ENCODE measurements at places on chromosomes 3 and 15.

- no peak for DNase-seq
Measured at GRCh38 chr15:66193066-66193465, 60.5 kb downstream of the MEGF11 start.

GRCh38 chr3:37054370-37054769, 61.1 kb downstream of the MLH1 start:
- DNase-seq = no peak

GRCh38 chr3:125959317-125960065, 9.5 kb upstream of the ROPN1B start:
- no peak for DNase-seq

GRCh38 chr3:142647856-142648255, 51.7 kb downstream of the PLS1 start:
- DNase-seq = no peak

DNA sequence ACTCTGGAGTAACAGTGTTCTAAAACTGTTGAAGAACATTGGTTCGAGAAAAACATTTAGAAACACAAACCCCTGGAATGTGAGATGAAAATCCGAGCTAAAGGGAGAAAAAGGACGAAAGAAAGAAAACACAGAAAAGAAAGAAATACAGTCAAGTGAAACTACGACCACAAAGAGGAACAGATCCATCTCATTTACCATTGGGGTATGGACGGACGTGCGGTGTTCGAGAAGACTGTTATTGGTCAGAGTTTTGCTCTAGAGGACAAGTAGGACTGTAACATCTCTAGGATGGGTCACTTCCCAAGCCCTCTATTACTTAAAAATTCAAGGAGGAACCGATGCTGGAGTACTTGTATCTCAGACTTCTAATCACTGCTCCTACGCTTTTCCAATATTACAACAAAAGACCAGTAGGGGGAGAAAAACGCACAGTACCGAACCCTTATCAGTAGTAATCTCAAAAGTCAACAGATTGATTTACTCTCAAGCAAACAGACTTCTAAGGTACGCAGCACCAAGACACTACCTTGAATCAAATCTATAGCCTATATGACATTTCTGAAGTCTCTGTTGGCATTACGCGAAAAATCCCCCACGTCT, 1.1 kb upstream of the PIK3CA start:
- DNase-seq = no peak

GRCh38 chr3:187702507-187703033, at the start of gene RTP2:
TSS of gene RTP2 (minus strand) at chr3:187702557. CDS start at chr3:187702128, 429 bp downstream.
- no peak for DNase-seq

GRCh38 chr3:118544458-118544857, 490.2 kb downstream of the IGSF11 start:
- no peak for DNase-seq

DNA sequence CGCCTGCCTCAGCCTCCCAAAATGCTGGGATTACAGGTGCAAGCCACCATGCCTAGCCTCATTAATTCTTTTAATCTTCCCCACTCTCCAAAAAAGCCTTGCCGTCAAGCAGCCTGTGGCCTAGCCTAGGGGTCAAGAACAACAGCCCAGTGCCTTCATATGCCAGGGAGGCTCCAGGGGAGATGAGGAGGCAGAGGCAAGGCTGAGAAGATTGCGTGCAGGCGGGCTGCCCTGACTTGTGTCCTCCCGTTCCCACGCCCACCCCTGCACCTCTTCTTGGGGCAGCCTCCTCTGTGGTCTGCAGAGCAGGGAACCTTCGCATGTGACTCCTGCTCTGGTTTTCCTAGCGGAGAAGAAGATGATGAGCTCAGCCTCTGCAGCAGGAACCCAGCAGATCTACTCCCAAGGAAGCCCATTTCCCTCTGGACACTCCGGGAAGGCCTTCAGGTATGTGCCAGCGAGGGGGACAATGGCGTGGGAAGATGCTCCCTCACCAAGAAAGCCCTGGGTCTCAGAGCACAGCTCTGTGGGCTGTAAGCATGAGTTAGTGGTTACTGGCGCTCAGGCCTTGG, 118.5 kb upstream of the ABHD17C start:
- no peak for DNase-seq

DNA sequence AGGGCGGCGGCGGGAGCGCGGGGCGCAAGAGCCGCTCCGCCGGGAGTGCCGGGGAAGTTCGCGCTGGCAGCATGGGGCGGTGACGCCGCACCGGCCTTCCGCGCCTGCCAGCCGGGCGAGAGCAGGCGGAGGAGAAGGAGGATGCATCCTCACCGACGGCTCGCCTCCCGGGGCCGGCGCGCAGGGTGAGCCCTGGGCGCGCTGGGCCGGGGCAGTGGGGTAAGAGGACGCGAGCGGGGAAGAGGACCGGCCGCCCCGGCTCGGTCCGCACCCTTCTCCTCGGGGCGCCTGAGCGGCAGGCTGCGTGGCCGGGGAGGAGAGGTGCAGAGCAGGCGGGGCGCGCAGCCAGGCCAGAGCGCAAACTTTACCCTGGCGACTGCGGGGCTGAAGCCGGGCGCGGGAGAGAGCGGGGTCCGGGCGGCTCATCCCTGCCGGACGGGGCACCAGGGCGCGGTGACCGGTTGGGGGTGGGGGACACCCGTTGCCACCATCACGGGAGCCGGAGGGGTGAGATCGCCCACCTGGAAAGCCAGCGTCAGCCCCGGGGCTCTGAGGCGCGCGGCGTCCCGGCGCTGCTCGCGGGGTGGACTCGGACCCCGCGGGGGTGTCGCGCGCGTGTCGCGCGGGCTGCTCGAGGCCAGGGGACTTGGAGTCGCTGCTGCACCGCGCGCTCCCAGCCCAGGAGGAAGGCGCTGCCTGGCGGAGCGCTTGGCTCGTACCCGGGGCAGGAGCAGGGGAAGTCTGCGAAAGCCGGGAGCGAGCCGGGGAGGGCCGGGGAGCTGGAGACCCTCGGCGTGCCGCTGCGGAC, 542 bp downstream of the GABRA5 start:
- no peak for DNase-seq

GRCh38 chr3:69304396-69304795, 81.5 kb downstream of the FRMD4B start:
- no peak for DNase-seq

GRCh38 chr3:136255672-136256406, 5.7 kb downstream of the PCCB start:
- DNase-seq = no peak

DNA sequence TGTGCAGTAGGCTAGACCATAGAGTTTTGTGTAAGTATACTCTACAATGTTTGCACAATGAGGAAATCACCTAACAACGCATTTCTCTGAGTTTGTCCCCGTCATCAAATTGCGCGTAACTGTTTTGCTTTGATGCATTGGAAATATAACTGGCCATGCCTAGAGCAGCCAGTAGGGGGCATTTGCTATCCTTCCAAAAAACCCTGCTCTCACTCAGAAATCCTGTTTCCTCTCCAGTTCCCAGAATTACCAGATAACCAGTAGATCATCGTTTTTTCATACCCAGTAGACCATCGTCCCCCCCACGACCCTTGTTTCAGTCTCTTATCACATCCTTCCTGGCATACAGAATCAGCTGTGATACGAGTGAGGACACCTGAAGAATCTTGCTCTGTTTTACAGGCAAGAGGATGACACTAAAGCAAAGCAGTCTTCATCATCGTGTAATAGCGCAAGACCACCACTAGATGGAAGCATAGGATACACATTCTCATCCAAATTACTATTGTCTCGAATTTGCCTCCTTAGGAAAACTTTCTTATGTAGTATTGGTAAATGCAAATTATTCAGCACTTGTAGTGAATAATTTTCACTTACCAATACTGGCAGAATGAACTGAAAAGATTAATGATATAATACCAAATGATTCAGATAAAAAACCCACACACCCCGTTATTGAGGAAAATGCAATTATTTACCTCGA, 4.4 kb upstream of the GABRR3 start:
- DNase-seq = peak; percentile 49

DNA sequence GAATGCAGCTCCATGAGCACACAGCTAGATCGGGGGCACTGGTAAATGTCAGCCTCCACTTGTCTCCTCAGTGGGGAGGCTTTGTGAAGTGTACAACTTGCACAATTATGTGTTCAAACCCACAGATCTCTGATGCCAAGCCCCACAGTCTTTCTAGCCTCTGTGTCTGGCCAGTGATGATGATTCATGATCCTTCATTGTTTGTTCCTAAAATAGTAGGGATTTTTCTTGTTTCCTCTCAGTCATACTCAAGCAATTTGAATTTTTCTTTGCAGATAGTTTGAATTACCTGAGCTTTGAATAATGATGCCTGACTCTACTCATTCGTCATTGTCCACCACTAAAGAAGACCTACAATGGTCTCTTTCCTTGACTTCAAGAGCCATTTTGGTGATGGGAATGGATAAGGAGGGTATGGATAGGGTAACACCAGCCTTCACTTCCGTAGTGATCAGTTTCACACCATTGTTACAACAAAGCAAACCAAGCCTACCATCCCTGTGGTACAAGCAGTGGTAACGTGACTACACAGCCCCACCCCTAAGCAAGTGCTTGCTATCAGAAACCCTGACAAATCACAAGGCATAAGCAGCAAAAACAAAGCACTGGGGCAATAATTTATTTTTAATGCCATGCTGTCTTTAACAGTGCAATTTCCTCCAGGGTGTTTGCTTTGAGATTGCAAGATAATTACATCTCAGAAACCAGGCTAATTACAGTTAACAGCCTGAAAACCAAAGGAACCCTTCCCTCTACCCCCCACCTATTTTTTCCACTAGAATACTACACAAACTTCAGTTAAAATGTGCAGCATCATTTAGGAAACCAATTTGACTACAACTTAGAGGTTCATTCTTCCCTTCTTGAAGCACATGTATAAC, 114.1 kb upstream of the PPP2R3A start:
- DNase-seq = no peak

- DNase-seq = no peak
Measured at GRCh38 chr15:31160740-31161495, 59.4 kb upstream of the TRPM1 start.

- peak; percentile 47 for DNase-seq
Measured at GRCh38 chr15:70974004-70974832, 81.6 kb downstream of the LRRC49 start.

GRCh38 chr15:44033894-44034293, 161.2 kb downstream of the FRMD5 start:
- no peak for DNase-seq

- DNase-seq = no peak
Measured at GRCh38 chr3:140349938-140350337, 327.9 kb upstream of the TRIM42 start.

DNA sequence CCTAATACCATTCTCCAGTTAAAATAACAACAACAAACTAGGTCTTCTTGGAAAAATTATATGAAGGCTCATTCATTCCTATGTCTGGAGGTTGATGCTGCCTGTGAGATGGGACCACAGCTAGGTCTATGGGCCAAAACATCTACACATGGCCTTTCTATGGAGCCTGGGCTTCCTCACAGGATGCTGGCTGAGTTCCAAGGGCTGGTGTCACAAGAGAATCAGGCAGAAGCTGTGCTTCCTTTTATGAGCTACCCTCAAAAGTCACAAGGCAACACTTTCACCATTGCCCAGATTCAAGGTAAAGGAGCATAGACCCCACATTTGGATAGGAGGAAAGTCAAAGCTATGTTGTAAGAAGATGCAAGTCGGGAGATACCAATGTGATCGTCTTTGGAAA, 4.6 kb upstream of the RTP2 start:
- DNase-seq = no peak

Data from fibroblast of skin of left biceps (primary cell).